RPMI8226 (cell line): ENCODE measurements at places on chromosomes 2 and 18.
A peak's percentile ranks its signal among the peaks of the same experiment; 100 is the strongest.

- DNase-seq: no peak
Observed at GRCh38 chr2:196839574-196839973, 30.4 kb upstream of the C2orf66 start.

DNA sequence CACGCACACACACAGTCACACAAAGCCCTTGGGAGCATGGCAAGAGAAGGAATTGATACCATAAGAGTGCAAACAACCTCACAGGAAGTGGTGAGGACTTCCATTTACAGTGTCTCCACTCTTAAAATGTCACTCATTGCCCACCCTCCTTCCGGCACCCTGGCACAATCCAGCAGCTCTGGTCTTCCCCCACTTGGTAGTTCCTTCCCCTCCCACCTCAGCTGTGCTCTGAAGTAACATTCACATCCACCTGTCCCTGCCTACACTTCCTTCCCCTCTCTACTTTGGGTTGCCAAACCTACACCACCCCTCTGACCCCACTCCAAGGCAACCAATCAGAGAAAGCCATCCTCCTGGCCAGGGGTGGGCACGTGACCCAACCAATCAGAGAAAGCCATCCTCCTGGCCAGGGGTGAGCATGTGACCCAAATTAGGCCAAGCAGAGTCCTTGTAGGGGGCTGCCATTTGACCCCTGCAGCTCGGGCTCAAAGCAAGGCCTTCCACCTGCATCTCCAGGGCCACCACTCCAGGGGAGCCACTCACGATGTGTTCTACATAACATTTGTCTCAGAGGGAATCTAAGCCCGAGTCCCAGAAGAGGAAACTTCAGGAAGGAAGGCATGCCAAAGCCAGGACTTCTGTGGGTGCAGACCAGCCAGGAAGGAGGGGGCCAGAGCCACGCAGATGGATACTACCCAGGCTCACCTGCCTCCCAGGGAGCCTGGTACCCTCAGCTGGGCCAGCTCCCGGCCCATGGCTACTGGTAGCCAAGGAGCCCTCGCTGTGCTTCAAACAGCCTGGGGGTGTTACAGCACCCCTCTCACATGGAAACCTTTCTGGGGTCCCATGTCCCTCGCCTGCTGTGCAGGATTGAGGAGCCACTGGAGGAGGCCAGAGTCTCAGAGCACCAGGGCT lies 21.2 kb downstream of the CYP26B1 start:
- no peak for DNase-seq

DNA sequence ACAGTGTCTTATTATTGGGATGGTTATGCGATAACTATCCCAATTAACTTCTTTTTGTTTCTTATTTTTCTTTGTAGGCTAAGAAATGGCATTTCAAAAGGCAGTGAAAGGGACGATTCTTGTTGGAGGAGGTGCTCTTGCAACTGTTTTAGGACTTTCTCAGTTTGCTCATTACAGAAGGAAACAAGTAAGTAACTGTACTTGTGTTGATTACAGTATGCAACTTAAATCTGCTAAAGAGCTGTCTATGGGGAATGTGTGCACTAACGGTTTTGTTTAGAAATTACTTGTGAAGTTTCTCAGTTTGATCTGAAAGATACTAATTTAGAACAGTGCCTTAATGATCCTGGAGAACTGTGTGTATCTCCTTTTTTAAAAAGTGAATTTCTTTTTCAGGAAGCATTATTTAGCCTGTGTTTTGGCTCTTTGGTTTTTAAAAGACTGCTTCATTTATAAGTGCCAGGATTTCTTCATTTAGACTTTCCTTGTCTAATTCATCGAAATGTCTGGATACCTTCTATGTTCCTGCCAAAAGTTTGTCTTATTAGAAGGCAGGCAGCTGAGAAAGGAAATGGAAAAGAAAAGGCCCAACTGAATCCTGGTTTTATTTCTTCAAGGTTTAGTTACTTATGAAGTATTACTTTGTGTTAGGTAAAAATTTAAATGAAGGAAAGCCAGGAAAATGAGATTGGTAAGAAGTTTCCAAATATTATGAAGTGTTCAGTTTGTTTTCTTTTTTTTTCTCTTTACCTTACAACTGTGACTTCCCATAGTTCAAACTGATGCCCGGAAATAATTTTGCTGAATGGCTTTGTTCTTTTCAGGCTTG lies 40.1 kb downstream of the GPD2 start:
- DNase-seq: no peak

DNA sequence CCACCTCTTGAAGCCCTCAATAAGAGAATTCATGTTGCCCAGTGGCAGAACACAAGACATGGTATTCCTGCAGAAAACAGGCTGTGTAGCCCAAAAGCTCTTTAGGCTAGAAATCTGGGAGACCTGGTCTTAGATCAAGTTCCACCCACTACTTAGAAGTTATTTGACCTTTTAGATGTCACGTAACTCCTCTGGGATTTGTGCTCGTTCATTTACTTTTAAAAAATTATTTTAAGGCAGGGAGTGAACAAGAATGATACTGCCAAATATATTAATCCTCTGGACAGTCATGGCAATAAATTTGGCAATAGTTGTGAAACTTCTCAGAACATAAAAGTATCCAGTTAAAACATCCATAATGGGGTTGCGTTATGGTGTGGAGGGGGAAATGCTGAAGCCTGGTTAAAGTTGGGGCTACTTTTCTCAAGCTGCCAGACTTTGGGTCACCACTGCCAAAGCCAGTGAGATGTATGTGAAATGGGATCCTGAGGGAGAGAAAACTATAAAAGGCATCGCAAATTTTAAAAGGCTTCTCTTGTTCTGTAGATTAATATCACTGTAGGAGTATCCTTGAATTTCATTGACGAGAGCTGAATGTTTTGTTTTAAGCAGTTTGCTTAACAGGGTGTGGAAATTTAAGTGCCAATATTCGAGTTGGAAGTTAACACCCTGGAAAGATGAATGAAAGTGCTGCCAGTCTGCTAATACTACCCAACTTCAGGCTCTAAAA lies 15.8 kb downstream of the DAPL1 start:
- DNase-seq: no peak

DNA sequence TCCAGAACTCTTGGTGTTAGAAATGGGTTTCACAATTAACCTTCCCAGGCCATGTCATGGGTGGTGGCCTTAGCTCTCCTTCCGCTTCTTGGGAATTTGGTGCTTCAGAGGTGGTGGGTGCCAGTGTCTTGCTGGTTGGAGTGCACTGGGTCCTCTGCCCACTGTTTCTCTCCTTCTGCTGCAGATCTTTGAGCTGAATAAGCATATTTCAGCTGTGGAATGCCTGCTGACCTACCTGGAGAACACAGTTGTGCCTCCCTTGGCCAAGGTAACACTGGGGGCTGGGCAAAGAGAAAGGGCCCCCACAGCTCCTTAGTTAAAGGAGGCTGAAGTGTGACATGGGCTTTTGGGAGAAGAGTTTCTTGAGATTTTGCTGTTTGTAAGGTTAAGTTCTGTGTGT lies 32.0 kb upstream of the PRLH start:
- DNase-seq: no peak

DNA sequence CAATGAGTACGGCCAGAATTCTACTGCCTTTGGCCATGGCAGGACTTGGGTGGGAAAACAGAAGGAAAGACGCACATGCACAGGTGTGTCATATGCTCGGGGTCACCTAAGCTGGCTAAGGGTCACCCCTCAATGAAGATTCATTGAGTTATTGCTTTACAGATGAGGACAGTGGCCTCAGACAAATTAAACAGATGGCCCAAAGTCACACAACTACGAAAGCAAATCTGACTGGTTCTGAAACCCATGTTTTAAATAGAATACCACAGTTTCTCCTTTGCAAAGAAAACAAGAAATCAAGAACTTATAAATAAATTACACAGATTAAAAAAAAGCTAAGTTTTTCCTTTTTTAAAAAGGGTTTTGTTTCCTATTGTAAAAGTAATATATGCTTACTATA lies 70.5 kb downstream of the ID2 start:
- no peak for DNase-seq

DNA sequence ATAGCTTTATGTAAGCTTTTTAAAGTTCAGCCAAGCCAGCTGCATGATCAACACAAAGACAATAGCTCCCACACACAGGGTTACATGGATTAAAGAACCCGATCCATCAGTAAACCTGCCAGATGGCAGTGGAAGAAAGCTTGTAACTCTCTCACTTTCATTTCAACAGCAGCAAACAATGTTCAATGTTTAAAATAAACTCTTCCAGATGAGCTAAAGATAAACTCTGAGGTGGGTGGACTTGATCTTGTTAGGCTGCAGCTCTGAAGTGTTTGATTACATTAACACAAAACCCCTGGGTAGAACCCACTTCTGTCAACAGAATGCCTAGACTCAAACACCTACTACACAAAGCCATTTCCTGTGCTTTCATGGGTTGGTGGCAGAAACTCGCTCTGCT lies 13.9 kb downstream of the RDH14 start:
- DNase-seq: no peak

DNA sequence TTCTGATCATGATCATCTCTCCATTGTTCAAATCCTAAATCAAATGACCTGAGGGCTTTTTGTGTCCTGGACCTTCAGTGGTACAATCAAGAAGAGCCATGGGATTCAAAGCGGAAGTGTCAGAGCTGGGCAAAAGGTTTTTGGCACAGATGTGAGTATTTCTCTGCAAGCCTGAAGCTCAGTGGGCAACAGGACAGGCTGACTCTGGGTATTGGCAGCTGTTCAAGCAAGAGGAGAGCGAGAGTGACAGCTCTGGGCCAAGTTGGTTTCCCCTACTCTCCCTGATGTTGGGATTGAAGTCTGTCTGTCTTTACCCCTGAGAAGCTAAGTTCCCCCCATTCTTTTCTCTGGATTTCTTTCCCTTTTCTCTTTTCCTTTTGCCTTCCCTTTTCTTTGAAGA lies 33.3 kb downstream of the DSEL start:
- peak; percentile 39 for DNase-seq

GRCh38 chr2:216033403-216033802 lies 20.1 kb upstream of the MREG start:
- DNase-seq: no peak

- DNase-seq: no peak
Observed at GRCh38 chr18:79848579-79849327, 51.0 kb downstream of the KCNG2 start.

GRCh38 chr2:128537646-128538045 lies 219.0 kb upstream of the HS6ST1 start:
- no peak for DNase-seq

GRCh38 chr2:5454051-5454390 lies 238.2 kb upstream of the SOX11 start:
- no peak for DNase-seq

GRCh38 chr2:55992455-55992854 lies 68.9 kb upstream of the EFEMP1 start:
- DNase-seq: no peak

DNA sequence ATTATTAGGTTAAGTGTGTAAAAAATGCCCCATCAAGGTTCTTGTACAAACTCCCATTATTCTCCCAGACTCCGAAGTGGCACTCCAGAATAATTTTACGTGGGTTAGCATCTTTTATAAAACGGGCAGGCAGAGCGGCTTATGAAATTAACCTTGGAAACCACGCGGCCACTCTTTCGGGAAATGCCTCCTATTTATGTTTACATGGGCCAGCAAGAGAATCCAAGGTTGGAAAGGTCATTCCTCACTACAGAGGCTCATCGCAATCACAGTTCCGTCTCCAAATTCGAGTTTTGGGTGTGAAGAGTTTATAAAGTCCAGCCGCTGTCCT lies 1.2 kb upstream of the IMPA2 start:
- no peak for DNase-seq

- no peak for DNase-seq
Observed at GRCh38 chr18:56890632-56891031, 239.5 kb downstream of the WDR7 start.

GRCh38 chr18:25289001-25289631 lies 62.9 kb downstream of the ZNF521 start:
- DNase-seq: no peak

GRCh38 chr2:63589148-63589958 lies 590 bp downstream of the MDH1 start:
- DNase-seq: no peak

- DNase-seq: peak; percentile 61
Observed at GRCh38 chr18:59079264-59079663, 60.4 kb upstream of the SEC11C start.

GRCh38 chr2:38948995-38949394 lies 59.3 kb downstream of the ARHGEF33 start:
- DNase-seq: no peak

DNA sequence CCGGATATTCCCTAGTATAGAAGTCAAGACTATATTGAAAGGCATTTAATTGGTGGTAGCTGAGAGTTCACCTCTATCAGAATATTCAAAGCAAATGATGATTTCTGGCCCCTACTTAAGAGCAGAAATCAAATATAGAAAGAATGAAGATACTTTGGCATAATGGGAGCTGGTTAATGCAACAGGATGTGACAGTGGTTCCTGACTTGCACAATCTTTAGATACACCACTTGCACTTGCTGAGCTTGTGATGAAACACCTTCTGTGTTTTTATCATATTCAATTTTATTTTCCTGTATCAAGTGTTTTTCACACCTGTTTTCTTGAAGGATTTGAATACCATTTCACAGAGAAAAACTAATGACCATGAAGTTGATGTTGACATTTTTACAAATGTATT lies 124.1 kb upstream of the CDH19 start:
- no peak for DNase-seq

GRCh38 chr2:213002383-213002782 lies 149.0 kb downstream of the IKZF2 start:
- DNase-seq: no peak

- DNase-seq: no peak
Observed at GRCh38 chr2:30957591-30957990, 150.3 kb upstream of the CAPN13 start.

DNA sequence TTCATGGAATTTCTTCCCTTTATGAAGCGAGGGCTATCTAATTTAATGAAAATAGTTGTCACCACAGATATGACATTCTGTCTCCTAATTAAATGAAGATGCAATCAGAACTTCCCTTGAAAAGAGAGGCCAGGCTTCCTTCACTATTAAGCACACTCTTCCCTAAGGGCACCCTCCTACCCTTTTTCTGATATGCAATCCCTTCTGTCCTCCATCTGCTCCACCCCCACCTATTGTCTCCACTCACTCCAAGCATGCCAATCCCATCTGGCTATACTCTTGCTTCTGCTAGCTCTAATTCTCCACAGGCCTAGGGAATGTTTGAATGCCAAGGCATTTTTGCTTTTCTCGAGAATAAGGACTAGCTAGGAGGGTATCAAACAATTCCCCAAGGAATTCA lies 818.4 kb upstream of the FSHR start:
- no peak for DNase-seq

- DNase-seq: no peak
Observed at GRCh38 chr2:182933629-182934028, 67.2 kb upstream of the FRZB start.

DNA sequence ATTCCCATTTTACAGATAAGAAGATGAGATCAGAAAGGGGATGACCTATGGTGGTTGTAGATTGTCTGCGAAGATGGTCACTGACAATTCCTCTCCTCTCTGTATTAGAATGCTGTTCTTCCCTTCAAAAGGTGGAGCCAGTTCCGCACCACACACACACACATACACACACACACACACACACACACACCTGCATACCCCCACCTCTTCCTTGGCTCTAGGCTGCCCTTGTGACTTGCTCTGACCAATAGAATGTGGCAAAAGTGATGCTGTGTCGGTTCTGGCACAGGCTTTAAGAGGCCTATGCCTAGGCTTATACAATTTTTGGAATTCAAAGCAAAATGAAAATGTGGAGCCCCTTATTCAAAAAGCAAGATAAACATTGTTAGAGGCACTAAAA lies 88.0 kb downstream of the ZFP36L2 start:
- DNase-seq: no peak
